Stimulated activated memory B cell treated with anti-CD40 and anti-IgM and Interleukin-4, amounts not matched to agents 10 μg/mL and 1 μg/mL and 100 μg/mL, for 72 hours (primary cell): ENCODE measurements at places on chromosomes 2 and 18.

GRCh38 chr2:38170067-38170466 lies 94.1 kb upstream of the CYP1B1 start:
- ATAC-seq, result no peak

DNA sequence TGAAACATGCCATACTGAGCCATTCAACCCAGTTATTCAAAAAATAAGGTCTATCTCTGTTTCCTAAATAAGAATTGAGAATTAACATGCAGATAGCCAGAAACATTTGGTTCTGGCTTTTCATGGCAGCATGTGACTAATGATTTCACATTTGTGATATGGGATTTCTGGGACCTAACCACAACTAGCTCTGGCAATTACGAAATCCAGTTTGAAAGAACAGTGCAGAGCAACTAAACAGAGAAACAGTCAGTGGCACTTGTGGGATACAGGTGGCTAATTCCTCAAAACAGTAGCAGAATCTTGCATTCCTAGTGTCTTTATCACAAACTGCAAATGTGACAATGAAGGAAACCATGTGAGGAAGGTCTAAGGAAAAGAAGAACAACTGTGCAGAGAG lies 637.8 kb upstream of the CHAC2 start:
- ATAC-seq, result no peak

DNA sequence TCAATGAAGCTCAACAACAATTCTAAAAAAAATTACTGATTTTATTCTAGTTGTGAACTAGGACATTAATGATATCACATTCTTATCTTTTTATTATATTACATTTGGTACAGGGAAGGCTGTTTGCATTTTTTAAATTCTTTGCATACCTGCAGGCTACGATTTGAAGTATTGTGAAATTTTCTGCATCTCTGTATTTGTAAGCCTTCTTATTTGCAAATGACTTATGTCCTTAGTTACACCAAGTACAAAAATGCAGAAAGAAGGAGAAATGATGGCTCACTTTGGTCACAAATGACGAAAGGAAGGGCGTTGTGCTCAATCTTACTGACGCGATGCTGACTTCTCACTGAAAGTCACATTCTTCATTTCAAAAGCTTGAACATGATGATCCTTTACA lies 227.5 kb upstream of the SOX11 start:
- ATAC-seq, result no peak

DNA sequence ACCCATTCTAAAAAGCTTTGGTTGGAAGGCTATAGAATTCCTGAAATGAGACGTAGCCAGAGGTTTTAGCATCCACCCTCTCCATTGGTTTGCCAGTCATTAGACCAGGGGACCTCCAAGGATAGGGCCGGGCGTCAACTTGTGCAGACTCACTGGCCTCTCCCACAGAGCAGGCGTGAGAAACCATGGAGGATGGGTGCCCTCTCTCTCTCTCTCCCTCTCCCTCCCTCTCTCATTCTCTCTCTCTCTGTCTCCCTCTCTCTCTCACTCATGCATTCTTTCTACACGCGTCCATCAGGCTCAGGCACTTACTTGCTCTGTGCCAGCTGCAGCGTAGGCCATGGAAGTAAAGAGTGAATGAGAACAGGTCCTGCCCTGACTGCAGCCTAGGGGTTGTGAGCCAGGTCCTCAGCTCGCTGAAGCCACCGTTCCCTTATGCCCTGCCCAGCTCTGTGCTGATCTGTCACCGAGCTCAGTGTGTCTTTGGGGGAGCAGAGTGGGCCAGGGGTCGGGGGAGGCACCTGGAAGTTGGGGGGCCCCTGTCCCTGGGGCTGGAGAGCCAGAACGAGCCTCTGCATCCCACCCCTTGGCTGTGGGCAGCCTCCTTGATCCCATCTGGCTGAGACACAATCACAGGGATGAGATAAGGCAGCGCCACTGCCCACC lies 304.4 kb upstream of the HS6ST1 start:
- no peak for ATAC-seq

GRCh38 chr2:46540496-46541331 lies 61.3 kb downstream of the TMEM247 start:
- no peak for ATAC-seq

DNA sequence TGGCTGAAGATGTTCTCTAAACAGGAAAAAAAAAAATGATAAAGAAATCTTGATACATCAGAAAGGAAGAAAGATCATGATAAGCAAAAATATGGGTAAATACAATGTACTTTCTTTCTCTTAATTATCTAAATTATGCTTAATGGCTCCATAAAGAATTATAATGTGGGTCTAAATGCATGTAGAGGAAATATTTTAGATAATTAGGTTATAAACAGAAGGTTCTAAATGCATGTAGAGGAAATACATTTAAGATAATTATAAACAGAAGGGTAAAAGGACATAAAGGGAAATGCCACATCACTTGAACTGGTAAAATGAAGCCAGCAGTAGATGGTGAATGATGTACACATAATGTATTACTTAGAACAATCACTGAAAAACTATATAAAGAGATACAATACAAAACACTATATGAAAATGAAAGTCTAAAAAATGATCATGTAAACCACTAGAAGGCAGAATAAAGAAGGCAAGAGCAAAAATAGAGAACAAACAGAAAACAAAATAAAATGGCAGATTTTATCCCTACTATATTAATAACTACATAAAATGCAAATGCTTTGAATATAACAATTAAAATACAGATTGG lies 308.4 kb upstream of the CDH2 start:
- no peak for ATAC-seq

DNA sequence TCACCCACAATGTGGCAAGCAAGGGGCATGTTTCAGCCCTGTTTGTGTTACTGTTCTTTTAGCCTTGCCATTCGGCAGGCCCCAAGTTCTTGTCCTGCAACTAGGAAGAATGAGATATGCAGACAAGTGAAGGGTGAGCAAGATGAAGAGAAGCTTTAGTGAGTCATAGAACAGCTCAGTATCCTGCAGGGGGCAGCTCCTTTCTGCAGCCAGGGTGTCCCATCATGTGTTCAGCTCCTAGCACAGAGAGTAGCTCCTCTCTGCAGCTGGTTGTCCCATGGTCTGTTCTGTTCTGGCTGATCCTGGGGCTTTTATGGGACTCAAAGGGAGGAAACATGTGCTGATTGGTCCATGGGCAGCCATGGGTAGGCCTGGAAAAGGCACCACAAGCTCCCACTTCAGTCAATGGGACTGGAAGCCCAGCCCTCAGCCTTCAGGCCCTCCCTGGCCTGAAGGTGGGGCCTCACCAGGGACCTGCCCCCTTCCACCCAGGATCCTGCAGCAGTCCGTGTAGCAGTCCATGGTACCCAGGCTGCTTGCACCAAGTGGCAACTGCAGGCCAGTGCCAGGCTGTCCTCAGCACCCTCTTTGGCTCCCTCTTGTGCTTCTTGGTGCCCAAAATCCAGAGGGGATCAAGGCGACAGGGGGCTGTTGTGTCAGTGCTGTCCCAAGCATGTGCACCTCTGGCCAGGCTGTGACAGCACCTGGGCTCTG lies 326.4 kb downstream of the NR4A2 start:
- ATAC-seq, result peak; percentile 6

- no peak for ATAC-seq
Observed at GRCh38 chr2:155332016-155332415, 633.5 kb downstream of the KCNJ3 start.

DNA sequence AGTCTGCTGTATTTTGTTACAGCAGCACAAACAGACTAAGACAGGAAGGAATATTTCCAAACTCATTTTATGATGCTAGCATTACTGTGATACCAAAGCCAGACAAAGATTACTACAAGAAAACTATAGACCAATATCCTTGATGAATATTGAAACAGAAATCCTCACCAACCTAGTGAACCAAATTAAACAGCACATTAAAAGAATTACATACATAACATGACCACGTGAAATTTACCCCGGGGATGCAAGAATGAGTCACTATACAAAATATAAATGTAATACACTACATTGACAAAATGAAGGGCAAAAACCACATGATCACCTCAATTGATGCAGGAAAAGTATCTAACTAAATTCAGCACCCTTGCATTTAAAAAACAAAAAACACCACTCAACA lies 112.6 kb downstream of the CHN1 start:
- ATAC-seq, result no peak

GRCh38 chr2:167509586-167509985 lies 621.3 kb downstream of the XIRP2 start:
- no peak for ATAC-seq

DNA sequence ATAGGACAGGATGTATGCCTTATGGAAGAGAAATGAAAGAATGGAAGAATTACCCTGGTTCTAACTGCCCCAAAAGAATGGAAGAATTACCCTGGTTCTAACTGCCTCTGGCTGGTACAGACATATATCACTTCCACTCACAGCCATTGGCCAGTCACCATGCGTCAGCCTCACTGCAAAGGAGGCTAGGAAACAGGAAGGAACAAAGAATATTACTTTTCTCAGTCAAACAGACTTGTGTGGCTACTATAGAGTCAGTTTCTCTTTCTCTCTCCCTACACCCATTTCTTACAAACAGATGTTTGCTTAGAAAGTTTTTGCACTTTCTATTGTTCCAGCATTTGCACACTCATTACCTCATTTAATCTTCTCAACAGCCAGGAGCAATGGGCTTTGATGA lies 1111.1 kb upstream of the KLHL29 start:
- ATAC-seq, result no peak

DNA sequence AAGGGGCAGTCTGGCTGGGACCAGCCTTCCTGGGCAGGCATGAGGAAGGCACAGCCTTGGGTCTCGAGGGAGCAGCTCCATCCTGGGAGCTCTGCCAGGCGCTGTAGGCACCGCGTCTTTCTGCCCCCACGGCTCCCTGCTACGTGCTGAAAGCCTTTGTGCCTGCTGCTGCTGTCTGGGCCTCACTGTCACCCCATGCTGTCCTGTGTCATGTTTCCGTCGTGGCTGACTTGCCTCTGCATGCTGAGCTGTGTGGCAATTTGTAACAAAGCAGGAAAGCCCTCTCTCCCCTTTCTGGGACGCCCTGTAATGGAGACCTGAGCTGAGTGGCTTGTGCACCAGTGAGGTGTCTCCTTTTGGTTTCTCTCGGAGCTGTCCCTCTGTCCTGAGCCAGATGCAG lies 152.5 kb downstream of the TSN start:
- no peak for ATAC-seq

- ATAC-seq, result peak; percentile 1
Observed at GRCh38 chr2:42096869-42097591, 49.2 kb downstream of the PKDCC start.

DNA sequence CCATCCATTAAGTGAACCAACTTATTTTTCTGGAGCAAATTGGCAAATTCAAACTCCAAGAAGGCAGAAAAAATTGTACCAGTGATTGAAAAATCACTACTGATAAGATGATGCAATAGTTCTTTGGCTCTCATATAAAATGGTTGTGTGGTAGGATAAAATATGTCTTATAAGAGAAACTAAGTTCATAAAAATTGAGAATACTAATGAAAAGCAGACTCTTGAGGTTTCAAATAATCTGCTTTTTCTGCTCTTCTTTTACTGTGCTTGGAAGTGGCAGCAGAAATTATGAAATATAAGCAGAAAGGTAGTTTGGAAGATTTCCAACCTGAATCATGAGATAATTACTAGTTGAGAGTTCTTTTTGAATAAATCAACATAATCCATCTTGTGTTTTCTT lies 61.9 kb downstream of the PPP1R1C start:
- ATAC-seq, result no peak

- no peak for ATAC-seq
Observed at GRCh38 chr18:27556741-27557140, 371.6 kb upstream of the CHST9 start.

DNA sequence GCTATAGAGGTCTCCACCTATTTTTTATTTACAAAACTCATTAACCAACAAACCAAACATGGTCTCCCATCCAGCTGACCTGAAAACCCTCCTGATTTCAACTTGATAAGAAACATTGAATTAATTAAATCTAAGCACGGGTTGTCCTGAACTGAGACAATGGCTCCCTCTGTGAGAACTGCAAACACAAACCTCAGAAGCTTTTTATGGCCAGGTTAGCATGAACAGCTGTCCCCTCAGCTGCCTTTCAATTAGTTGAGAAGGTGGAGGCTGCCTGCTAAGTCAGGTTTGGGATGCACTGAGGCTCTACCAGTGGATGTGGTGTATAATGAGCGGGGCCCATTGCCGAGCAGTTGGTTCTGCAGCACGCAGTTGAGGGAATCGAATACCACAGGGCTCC lies 258.5 kb upstream of the DDX18 start:
- no peak for ATAC-seq

DNA sequence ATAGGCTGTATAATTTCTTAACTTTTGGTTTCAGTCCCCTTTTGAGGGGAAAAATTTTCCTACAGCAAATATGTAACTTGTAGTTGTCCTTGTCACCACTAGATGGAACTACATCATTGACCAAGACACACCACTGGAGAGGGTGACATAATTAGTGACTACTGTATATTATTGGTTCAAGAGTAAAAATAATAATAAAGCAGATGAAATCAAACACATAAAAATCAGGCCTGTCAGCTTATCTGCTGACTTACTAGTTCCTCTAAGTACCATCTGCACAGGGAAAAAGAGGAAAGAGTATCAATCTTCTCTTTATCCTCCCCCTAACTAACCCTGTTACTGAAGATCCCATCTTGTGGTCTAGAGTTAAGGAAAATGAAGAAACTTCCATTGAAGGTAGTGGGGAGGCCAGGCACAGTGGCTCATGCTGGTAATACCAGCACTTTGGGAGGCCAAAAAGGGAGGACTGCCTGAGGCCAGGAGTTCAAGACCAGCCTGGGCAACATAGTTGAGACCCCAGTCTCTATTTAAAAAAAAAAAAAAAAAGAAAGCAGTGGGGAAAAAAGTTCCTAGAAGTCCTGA lies 29.6 kb upstream of the ENOSF1 start:
- ATAC-seq, result peak; percentile 50

DNA sequence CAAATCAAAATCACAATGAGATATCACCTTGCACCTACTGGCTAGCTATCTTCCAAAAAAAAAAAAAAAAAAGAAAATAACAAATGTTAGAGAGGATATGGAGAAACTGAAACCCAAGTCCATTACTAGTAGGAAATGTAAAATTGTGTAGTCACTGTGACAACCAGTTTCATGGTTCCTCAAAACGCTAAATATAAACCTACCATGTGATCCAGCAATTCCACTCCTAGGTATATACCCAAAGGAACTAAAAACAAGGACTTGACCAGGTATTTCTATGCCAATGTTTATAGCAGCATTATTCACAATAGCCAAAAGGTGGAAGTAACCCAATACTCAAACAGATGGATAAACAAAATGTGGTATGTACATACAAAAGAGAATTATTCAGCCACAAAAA lies 11.7 kb upstream of the SCRN3 start:
- no peak for ATAC-seq
